ENCODE measurements at places on chromosomes 3 and 15.

DNA sequence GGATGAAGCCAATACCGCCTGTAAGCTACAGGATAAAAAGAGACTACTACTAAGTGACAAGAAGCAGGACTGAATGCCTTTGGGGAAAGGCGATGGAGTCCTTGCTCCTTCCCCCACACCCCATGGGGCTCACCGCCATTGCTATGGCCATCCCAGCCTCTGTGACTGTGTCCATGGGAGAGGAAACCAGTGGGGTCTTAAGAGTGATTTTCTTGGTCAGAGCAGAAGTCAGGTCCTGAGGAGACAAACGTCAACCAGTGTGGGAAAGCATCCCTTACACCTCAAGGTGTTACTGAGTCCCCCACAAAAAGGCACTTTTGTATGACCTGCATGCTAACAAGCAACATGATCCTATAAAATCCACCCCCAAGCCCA is 913 bp downstream of the IMPDH2 start:
- no peak for DNase-seq

DNA sequence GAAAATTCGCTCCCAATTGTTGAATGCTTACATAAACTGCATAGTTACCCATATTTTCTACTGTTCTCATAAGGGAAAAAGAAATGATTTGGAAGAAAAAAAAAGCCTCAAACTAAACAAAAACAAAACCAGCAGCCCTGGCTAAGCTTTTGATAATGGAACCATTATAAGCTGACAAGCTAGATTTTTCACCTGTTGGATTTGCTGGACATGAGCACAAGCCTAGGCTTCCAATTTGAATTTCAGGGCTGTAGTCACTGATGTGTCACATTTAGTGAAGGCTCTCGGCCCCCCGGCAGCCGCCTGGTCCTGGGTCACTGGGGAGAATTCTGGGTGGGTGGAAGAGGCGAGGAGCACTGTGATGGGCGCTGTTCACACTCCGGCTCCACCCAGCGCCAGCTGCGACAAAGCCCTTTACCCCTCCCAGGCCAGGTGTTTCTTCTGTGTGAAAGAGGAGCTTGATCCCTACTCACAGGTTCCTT is 4.6 kb downstream of the FBXL22 start:
- no peak for DNase-seq

DNA sequence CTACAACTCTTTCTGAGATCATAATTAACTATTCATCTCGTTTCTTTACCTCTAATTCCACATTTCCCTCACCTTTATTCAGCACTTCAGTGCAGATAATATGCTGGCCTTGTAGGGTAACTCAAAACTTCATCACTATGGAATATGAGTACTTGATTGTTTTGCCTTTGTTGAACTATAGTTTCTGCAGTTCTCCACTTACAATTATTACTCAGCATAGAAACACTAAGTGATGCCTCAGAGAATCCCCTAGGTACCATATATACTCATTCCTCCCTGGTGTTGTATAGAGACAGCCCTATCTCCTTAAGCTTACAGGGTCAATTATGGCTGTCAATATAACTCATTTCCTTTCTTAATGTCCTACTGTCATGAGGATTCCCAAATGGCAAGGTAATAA is 380.6 kb upstream of the RBMS3 start:
- no peak for DNase-seq

- DNase-seq: no peak
Observed at GRCh38 chr3:177353140-177353539, 155.9 kb upstream of the TBL1XR1 start.

DNA sequence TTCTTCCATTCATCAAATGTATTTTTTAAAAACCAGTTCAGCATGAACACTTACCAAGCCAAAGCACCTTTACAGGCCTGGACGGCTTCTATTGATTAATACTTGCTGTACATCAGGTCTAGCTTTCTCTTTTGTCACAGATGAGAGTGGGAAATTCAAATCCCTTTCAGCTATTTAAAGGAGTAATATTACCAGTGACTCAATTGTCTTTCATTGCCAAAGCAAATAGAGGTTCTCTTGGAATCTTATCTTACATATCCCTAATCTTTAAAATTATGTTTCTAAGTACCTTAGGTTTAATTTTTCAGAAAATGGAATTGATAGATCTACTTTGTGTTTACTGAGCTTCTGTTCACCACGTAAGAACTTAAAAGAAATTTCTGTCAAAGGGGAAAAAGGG is 922.9 kb downstream of the NSUN3 start:
- DNase-seq: no peak

GRCh38 chr15:43067717-43068461 is 37.9 kb downstream of the UBR1 start:
- no peak for DNase-seq

- DNase-seq: no peak
Observed at GRCh38 chr3:106731230-106731629, 646.0 kb upstream of the CCDC54 start.

- peak; percentile 44 for DNase-seq
Observed at GRCh38 chr3:78141269-78141668, 1101.4 kb downstream of the ROBO2 start.

- DNase-seq: no peak
Observed at GRCh38 chr3:73683706-73684105, 59.0 kb upstream of the PDZRN3 start.

DNA sequence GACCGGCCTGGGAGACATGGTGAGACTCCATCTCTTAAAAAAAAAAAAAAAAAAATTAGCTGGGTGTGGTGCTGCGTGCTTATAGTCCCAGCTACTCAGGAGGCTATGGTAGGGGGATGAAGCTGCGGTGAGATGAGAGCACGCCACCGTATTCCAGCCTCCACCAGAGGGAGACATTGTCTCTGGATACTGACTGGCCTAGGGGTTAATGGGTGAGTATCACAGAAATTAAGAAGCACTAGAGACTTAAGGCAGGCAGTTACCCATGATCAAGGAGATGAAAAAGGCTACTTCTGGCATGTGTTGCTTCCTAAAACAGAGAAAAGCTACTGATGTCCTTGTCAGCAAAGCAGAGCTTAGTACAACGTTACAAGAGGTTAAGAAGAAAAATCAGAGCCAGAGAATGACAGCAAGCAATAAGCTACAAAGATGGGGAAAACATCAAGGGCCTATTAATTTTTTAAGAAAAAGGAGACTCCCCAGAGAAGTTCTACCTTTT is 8.6 kb downstream of the TFRC start:
- DNase-seq: peak; percentile 73

GRCh38 chr3:16311960-16312451 is 47.0 kb downstream of the OXNAD1 start:
- no peak for DNase-seq

- no peak for DNase-seq
Observed at GRCh38 chr3:117427081-117427480, 717.5 kb downstream of the TUSC7 start.

GRCh38 chr3:24936574-24936973 is 441.9 kb upstream of the THRB start:
- no peak for DNase-seq

DNA sequence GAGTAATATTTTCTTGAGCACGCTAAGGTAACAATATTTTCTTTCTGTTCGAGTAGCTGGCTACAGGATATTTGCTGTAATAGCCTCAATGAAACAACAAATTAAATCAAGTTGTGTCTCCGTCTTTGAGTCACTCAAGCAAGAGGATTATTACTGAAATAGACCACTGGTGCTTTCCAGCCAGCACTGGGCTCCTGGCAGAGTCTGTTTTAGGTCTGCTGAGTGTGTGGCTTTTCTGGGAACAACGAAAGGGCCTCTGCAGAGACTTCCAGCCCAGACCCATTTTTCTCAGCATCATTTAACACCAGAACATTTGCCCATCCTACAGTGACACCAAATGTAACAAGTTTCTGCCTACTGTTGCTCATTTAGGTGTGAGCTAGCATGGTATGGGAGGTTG is 652.9 kb downstream of the MAGI1 start:
- no peak for DNase-seq

DNA sequence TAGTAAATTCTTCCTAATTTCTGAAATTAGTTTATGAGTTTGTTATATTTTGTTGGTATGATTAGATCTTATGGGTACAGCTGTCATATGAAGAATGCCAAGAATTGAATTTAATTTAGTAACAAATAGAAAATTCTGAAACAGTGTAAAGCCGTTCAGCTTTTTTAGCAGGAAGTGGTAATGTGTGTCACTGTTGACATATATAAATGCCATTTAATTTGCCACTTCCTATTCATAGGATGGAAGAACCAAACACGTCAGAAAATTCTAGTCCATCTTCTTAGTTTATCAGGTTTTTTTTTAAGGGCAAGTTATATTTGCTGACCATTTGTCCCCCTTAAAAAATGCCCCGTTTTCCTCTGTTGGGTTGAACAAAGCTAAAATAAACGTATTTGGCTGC is 43.0 kb downstream of the RAB8B start:
- no peak for DNase-seq

DNA sequence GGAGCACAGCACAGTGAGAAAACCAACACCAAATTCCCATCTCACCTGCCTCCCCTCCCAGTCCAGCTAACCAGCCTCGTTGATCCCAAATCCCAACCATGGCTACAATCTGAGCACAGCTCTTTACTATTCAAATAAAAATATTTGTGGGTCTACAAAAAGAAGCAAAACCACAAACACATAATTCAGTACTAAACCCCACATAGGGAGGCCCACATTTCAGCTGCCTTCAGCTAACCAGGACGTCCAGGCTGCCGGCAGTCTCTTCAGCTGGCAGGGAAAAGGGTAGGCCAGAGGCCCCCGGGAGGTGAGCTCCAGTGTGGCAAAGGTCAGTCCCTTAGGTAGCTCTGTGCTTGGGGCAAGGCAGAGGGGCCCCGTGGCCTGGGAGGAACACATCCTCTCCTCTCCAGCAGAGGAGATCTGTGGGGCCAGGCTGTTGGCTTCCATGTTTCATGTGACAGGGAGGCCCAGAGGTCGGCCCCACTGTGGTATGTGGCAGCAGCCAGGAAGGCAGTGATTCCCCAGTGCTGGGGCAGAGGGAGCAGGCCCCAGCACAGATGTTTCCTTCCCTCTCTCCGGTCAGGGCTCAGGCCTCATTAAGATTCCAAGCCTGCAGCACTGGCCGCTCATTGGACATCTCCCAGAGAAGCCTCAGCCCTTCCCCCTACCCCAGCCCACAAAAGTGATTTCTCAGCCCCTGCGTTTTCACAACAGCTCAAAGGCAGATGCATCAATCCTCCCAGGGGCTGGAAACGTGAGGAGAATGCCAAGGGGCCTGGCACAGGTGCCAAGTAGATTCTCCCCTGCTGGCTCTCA is 381.4 kb downstream of the NTRK3 start:
- no peak for DNase-seq

DNA sequence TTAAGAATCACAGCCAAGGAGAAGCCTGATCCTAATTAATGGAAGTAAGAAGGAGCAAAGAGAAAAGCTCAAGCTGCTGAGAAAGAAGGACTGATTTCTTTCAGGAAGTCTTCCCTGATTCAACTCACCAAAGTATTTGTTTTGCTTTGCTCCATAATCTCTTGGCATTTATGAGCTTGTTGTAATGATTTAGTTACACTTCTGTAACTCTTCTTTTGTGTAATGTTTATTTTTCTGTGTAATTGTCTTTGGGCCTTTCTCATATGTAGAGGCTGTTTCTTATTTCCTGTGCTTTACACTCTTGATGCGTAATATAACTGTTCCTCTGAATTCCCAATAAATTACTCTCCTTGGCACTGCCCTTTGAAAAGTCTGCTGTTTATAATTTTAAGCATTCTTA is 80.0 kb downstream of the COL6A5 start:
- DNase-seq: no peak

DNA sequence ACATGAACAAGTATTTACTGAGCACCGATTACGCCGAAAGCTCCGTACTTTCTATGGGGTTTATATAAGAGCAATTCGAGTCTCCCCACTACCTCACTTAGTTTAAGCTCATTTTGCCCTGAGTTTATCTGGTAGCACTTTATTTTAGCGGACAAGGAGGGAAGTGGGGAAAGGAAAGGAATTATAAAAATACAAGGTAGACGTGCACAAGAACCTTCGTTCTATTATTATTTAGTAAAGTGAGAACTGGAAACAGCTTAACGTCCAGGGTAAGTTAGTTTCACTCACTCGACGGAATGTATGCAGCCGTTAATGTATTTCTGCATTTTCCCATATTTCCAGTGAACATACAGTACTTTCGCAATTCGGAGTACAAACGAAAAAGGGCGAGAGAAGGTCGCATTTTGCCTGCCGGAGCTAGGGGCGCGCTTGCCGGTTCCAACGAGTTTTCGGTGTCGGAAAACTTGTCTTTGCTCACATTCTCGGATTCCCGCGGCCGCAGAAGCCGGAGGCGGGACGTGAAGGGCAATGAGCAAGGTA is 1.2 kb upstream of the STT3B start:
- no peak for DNase-seq

- no peak for DNase-seq
Observed at GRCh38 chr3:3800080-3800455, 837 bp downstream of the LRRN1 start.

- no peak for DNase-seq
Observed at GRCh38 chr3:33430571-33430970, 9.6 kb downstream of the UBP1 start.

DNA sequence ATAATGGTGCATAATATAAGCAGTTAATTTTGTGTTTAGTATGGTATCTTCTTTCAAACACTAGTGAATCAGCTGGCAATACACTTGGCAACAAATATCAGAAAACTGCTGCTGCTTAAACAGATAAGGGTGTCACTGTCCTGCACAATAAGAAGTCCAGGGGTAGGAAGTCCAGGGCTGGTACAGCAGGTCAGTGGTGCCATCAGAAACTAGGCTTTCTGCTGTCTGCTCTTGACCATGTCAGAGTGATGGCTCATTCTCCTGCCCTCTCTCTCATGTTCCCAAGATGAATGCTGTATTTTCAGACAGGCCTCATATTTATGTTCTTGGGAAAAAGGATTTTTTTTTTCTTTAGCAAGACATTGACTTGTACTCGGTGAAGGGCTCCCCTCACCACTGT is 9.2 kb upstream of the GRK7 start:
- no peak for DNase-seq

DNA sequence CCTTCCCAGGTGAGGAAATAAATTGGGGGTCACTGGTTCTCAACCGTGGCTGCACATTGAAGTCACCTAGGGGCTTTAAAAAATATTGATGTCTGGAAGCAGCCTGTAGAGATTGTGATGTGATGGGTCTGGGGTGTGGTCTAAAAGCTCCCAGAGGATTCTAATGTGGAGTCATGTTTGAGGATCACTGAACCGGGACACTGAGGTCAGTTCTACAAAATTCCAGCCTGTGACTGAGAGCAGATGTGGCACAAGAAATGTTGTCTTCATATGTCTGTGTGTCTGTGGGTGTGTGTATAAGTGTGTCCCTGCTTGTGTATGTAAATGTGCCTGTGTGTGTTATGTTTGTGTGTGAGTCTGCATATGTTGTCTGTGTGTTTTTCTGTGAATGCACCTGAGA is 79.9 kb downstream of the TLE3 start:
- no peak for DNase-seq

GRCh38 chr3:87867001-87867400 is 191.8 kb downstream of the CGGBP1 start:
- no peak for DNase-seq

DNA sequence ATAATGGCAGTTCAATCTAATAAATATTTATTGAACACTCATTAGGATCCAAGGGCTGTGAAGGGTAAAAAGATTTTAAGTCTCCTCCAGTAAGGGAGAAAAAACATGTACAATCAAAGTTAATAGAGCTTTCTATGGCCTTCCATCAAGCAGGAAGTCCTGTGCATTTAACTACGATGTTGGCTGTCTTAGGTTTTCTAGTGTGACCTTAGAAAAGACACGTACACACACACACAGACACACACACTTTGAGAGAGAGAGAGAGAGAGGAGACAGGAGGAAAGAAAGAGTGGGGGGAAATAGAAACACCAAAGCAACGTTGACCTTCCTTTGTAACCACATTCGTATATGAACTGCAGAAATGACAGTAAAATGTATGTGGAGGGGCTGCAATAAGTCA is 126.1 kb upstream of the TMC3 start:
- DNase-seq: no peak

GRCh38 chr15:45549541-45550220 is 27.1 kb upstream of the SLC30A4 start:
- DNase-seq: peak; percentile 22
